Astrocyte of the cerebellum (primary cell): ENCODE measurements at places on chromosomes 16 and 17.

DNA sequence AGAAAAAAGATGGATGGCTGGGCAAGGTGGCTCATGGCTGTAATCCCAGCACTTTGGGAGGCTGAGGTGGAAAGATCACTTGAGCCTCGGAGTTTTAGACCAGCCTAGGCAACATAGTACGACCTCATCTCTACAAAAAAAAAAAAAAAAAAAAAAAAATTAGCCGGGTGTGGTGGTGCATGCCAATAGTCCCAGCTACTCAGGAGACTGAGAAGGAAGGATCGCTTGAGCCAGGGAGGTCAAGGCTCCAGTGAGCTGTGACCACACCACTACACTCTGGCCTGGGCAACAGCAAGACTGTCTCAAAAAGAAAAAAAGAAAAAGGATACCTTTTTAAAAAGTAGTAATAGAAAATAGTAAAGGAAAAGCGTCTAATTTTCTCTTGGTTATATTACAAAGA is 20.7 kb downstream of the ZNF652 start:
- no peak for DNase-seq

DNA sequence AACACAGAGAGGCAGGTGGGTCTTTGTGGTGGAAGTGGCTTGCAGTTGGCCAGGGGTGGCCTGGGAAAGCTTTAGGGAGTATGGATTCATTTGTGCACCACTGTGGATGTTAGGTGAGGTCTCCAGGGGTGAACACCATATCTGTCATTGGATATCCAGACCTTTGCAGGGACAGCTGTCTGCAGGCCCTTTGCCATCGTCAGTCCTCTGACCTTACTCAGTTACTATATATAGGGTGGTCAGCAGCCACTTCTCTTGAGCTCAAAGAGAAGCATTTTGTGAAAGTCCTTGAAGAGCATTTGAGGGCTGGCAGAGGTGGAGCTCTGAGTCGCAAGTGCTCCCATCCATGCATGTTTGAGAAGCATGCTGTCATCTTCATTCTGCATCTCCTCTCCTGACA is 40.4 kb downstream of the TMEM11 start:
- DNase-seq: no peak

- no peak for DNase-seq
These were observed 1.4 kb upstream of the DHX8 start for GRCh38 chr17:43482103-43483012.

DNA sequence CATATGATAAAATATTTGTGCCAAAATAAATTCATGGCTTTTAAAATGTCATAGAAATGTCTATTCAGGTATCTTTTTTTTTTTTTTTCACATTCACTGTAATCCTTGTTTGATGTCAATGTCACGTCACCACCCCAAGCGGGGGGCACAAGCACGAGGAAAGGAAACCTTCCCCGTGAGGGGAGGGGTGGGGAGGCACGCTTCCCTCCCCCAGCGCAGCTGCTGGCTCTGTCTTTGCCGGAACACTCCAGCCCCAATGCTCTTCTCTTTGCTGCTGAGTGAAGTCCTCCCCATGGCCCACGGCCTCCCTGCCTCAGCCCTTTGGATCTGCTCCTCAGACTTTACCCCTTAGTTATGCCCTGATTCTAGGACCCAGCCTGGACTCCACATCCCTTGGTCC is 1.5 kb downstream of the SLC35G3 start:
- no peak for DNase-seq

DNA sequence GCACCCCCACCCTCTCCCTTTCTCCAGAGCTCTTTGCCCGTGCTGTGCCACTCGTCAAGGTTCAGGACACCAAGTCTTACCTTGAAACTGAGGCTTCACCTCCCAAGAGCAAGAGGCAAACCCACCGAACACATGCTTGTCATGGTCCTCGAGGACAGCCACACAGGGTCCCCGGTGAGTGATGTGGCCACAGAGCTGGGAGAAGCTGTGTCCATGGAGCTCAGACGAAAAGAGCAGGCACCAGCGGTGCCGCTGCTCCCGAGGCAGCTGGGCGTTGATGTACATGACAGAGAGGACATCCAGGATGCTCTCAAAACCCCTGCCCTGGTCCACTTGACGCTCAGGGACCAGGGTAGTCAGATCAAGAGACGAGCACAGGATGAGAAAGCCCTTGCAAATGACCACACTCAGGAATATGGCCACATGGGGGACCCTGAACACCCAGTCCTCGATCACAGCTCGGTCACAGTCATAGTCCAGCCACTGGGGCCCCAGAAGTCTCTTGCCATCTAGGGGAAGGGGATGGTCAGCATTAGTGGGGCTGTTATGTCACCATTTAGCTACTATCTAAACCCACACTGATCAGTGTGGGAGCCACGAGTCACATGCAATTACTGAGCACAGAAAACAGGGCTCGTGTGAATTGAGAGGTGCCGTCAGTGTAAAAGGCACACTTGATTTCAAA is 17.8 kb downstream of the MEAK7 start:
- no peak for DNase-seq

DNA sequence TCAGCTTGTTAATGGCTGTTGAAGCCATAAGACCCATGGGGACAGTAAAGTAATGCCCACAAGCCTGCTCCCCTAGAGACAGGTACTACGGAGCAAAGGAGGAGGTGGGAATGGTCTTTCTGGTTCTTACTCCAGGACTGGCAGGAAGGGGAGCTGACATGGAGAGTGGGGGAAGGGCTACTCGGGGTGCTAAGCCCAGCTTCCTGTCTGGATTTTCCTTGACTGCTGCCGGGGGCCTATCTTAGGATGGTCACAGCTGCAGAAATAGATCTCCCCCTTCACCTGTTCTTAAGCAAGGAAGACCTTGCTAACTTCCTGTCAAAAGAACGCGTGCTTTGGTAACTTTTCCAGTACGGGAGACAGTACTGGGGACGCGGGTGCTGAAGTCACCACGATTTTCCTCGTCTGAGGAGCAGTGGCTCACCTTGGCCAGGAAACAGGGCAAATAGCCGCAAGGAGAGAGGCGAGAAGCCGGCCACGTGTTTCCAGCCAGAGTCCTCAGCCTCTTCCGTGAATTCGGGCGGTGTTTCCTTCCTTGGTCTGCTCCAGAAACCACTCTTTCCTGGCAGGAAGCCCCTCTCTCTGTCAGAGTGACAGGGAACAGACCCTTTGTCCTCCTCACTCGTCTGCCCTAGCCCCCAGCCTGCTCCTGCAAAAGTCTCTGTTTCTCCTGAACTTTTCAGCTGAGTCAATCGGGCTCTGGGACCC is 656 bp upstream of the PRR29 start:
- no peak for DNase-seq

DNA sequence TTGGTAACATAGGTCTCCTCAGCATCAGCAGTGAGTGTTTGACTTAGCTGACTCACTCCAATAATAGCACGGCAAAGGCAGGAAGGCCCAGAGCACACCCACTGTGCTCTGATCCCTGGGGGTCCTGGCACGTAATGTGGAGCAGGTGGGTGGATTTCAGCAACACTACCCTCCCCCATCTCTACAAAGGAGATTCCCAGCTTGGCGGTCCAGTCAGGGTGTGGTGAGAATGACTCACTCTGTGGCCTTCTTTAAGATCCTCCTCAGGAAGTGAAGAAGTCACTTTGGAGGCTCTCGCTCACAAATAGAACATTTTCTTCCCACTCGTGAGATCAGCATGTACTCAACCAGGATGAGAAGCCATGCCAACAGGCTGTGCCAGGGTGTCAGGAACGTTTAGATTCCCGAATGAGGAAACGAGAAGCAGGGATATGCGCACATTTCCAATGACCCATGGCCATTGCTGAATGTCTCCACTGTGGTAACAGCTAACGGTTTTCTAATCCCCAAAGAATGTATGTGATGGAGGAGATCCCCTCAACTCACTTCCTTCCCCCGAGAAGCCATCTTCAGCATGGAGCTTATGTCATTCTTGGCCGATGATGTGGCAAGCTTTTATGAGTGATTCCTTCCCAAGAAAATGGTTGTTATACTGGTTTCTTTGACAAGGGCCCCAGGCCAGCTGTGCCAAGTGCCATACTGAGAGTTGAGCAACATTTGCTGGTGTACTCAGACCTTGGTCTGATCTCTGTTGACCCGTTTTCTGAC is 365.2 kb downstream of the C16orf95 start:
- peak; percentile 92 for DNase-seq

DNA sequence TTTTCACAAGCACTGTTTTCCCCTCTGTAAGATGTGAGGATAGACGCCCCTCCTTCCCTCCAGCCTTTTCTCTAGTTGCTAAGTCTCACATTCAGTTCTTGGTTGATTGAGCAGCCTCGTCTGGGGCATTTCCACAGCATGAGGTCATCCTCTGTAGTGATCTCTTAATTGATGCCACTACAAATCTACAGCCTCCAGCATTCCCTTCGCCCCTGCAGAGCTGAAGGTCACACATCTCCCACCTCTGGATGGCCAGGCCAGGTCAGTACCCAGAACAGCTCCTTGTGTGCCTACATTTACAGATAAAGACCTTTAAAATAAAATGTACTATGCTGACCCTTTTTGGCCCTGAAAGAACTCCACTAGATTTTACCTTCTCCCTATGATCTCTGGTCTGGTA is 32.5 kb upstream of the CDH11 start:
- DNase-seq: no peak

DNA sequence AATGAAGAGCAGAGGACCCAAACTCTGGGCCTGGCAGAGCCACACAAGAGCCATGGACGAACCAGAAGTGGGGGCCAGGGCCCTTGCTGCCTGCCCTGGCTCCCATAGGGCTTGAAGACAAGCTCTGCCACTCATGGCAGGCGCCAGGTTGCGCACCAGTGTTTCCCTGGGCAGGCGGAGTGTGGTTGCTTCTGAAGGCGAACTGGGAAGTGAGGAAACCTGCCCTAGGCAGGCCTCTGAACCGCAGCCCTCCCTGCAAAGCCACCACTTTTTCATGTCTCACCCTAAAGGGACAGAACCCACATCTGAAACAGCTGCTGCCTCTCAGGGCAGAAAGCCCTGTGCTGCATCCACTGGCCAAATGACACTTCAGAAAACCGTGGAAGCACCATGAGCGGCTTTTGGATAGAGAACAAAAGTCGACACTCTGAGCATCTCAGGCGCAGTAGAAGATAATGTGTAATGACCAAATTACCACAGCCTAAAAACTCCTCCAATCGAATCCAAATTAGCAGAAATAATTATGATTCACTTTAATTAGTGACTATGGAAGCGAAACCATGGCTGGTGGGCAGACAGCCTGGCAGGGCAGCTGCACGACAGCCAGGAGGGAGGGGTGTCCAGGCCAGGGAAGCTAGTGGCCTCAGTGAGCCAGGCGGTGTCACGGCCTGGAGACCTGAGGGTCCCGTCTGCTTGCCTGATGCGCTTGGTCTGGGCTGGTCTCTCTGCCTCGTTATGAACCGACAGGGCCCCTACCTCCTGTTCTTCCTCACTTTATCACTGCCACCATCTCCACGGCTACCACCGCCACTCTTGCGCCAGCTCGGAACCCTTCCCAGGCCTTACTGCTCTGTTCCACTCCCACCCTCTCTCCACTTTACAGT is 59.1 kb downstream of the PRMT7 start:
- no peak for DNase-seq

DNA sequence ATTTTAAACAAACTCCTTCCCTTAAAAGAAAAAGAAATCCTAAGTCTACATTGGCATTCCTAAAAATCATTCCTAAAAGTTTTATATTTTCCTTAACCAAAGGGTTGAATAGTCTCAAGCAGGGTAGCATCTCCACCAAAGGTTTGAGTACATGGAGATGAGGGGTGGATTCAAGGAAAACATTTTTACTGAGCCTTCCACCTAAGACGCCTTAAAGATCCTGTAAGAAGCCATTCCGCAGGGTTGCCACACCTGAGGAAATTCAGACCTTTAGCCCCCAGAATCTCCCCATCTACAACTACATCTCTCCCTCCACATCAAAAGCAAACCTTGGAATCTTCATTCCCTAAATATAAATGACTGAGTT is 7.7 kb upstream of the AKTIP start:
- DNase-seq: no peak

DNA sequence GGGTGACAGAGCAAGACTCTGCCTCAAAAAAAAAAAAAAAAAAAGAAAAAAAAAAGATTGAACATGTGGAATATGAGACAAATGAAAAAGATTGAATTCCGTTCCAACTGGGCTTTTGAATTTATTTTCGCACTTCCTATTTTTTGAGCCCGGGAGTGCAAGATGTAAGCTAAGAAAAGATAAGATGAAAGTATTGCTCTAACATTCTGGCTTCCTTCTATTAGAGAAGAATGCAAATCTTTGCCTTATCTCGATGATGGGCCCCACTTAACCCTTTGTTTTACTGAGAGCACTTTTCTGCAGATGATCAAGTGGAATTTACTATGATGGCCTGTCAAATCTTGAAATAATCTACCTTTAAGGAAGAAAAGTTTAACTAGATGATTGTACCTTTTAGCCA is 96.3 kb downstream of the WWOX start:
- no peak for DNase-seq

GRCh38 chr17:80761110-80761871 is 216.7 kb downstream of the RPTOR start:
- peak; percentile 79 for DNase-seq

- no peak for DNase-seq
These were observed 5.9 kb upstream of the CCDC57 start for GRCh38 chr17:82218349-82219075.

GRCh38 chr17:37083456-37083855 is 134.7 kb downstream of the AATF start:
- DNase-seq: no peak

DNA sequence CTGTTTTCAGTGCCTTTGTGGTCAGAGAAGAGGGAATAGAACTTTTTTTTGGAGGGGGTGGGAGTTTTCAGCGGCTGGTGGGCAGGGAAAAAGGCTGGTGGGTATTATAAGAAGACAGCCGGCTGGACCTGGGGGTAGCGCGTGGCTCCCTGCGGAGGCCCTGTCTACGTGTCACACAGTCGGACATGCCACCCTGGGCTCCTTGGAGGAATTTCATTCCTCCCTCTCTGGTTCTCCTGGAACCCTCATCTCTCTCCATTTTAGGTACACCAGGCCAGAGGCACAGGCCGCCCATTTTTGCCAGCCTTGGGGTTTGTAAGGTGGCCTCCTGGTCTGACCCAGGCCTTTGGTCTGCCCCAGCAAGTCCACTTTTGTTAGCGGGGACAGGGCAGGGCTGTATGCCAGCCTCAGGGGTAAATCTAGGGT is 908 bp downstream of the FKBP10 start:
- DNase-seq: no peak

- no peak for DNase-seq
These were observed 17.9 kb downstream of the PDP2 start for GRCh38 chr16:66898207-66898606.
